NCI-H1930 (cell line): ENCODE measurements at places on chromosomes 11 and 22.

- DNase-seq, result no peak
Observed at GRCh38 chr11:73147771-73148681, 5.9 kb upstream of the FCHSD2 start.

- no peak for DNase-seq
Observed at GRCh38 chr22:37940698-37941376, 12.6 kb downstream of the C22orf23 start.

DNA sequence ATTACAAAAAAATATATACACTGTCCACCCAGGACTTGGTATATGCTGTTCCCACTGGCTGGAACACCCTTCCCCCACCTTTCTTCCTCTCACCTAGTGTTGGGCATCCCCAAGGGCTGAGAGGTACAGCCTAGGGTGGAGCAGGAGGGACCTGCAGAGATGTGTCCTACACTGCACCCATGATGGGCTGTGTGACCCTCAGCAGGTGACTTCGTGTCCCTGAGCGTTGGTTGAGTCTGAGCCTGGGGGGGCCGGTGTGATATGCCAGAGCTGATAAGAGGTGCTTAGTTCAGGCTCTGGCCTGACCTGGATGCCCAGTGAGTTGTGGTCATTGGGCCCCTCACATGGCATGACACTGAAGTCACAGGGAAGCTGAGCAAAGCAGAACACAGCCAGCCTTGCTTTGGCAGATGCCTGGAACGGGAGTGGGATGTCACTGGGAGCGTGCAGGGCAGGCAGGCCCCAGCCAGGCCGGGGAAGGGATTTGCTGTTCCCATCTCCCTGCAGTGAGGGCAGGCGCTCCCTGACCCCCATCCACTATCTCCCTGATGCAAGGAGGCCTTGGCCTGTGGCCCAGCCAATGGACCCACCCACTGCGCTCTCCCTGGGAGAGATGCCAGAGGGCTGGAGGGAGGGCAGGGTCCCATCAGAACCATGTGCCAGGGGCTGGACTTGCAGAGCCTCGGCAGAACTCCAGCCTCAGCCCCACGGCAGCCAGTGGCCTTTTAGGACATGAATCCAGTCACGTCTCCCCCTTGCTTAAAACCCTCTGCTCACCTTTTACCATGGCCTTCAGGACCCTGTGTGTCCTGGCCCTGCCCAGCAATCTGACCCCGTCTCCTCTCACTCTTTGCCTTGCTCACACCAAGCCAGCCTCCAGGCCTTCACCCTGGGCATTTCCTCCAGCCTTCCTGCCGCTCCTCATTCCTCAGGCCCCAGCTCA is 138.9 kb downstream of the MN1 start:
- no peak for DNase-seq

GRCh38 chr11:120295099-120295498 is 30.0 kb upstream of the TLCD5 start:
- DNase-seq, result no peak

DNA sequence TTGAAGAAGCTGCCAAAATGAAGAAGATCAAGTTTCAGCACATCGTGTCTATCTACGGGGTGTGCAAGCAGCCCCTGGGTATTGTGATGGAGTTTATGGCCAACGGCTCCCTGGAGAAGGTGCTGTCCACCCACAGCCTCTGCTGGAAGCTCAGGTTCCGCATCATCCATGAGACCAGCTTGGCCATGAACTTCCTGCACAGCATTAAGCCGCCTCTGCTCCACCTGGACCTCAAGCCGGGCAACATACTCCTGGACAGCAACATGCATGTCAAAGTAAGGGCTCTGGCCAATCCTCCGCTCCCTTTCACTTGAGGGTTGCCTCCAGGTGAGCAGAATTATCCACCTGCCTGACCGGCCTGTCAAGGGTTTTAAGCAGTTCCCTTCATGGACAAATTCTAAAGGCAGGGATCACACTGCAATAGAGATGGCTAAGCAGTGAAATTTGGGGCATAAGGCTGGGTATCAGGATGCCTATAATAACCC is 6.0 kb downstream of the ANKK1 start:
- no peak for DNase-seq
